ENCODE measurements at places on chromosomes 5 and 9. TPM values are rescaled to one million over a fixed set of nuclear protein-coding genes. Genes with fewer than 3 reads are reported as not detected.

CYFIP2 gene
- total RNA-seq, result 37.8 TPM

DNA sequence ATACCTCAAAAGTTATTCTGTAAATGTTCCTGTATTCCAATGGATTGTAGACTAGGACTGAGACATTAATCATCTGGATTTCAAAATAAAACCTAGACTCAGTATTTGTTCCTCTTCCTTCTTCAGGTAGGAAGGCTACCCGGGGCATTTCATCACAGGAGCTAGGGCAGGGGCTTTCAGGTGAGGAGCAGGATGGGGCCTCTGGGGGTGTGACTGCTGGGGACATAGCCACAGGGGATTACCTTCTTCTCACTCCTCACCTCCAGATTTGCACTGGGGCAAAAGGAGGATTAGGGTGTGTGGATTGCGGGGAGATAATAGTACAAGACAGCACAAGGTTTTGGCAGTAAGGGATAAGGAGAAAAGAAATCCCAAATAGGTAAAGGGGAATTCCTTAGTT is 37.9 kb upstream of the SRP19 start:
- no peaks in the 10 kb centered on the region for H3K27me3 ChIP-seq
- DNase-seq, result no peak
- no peak overlapping the region for H3K4me3 ChIP-seq
- no peak overlapping the region for H3K27ac ChIP-seq

SLC6A3 gene
- not detected for total RNA-seq

DNA sequence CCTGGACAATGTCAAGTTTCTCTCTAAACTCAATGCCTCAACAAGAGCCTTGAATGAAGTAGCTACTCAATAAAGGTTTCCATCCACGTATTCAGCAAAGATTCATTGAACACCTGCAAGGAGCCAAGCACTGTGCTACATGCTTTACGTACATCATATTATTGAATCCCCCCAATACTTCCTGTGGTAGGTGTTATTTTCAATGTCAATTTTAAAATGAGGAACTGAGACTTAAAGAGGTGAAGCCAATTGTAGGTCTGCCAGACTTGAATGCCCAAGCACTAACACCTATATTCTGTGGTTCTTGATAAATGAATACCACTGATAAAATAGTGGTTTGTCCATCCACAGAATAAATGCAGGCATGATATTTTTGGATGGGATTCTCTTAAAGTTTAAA is 162.3 kb downstream of the DRD1 start:
- no peaks in the 10 kb centered on the region for H3K36me3 ChIP-seq
- H3K27ac ChIP-seq, result no peak overlapping the region
- DNase-seq, result no peak
- H3K27me3 ChIP-seq, result no peaks in the 10 kb centered on the region
- no peaks in the 10 kb centered on the region for H3K4me1 ChIP-seq

DNA sequence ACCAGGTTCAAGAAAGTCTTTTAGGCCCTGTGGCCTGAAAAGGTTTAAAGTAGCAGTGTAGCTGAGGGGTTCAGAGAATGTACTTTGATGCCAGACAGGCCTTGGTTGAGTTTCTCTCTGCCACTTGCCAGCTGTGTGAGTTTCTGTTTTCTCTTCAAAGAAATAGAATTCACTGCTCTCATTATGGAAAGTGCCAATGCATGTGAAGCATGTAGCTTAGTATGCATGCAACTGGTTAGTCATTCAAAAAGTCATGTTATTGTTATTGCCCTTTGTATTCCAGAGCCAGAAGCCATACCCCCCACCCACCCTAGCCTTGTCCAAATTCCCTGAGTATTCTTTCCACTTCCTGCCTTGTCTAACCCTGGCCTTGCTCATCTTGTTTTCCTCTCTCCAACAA is 101.7 kb downstream of the ADRB2 start:
- no peak overlapping the region for H3K27ac ChIP-seq
- DNase-seq, result no peak
- no peaks in the 10 kb centered on the region for H3K36me3 ChIP-seq
- no peaks in the 10 kb centered on the region for H3K27me3 ChIP-seq

ERAP2 gene
- 67.7 TPM for total RNA-seq

DNA sequence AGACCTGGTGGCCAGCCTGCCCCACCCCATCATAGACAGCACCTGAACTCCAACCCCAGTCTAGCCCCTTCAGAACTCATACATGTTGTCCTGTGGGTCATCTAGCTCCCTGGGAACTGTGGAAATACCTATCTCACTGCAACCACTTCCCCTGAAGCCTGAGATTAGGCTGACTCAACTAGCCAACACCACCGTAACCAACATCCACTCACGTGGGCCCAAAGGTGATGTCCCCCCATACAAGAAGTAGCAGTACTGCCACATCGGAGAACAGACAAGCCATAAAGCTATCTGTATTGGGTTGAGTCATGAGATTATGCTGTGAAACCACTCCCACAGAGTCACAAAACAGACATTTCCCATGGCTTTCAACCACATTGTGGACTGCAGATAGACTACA is 46.6 kb downstream of the OSMR start:
- no peak overlapping the region for H3K27ac ChIP-seq
- H3K4me3 ChIP-seq, result no peak overlapping the region
- no peaks in the 10 kb centered on the region for H3K27me3 ChIP-seq
- H3K4me1 ChIP-seq, result no peaks in the 10 kb centered on the region
- no peak for DNase-seq

- peak; percentile 35 for DNase-seq
- peaks cover 13% of the 10 kb centered on the region for H3K36me3 ChIP-seq
- peak overlapping the region; percentile 65 for H3K27ac ChIP-seq
- no peaks in the 10 kb centered on the region for H3K27me3 ChIP-seq
- H3K4me1 ChIP-seq, result peaks cover 23% of the 10 kb centered on the region
These were observed 19.3 kb downstream of the NFIB start for GRCh38 chr9:14294659-14295058.

GZMA gene
- total RNA-seq, result not detected

DNA sequence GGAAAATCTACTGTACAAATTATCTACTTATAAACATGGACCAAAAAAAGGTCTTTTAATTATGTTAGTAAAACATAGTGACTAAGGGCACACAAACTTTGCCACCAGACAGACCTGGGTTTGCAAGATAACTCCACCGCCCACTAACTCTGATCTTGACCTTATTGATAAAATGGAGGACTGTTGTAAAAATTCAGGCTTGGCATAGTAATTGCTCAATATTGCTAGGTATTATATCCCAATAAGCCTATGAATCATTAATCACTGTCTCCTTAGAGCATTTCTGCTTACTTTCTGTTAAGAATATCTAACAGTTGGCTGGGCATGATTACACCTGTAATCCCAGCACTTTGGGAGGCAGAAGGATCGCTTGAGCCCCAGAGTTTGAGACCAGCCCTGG is 3.8 kb downstream of the C9orf40 start:
- H3K27ac ChIP-seq, result no peak overlapping the region
- no peaks in the 10 kb centered on the region for H3K4me1 ChIP-seq
- H3K4me3 ChIP-seq, result no peak overlapping the region
- no peaks in the 10 kb centered on the region for H3K27me3 ChIP-seq

GRCh38 chr9:131085370-131086122 is 10.8 kb upstream of the AIF1L start:
- H3K27me3 ChIP-seq, result peaks cover 10% of the 10 kb centered on the region
- no peak overlapping the region for H3K27ac ChIP-seq
- no peaks in the 10 kb centered on the region for H3K4me1 ChIP-seq
- no peak overlapping the region for H3K4me3 ChIP-seq

GRCh38 chr5:134138416-134139376 is 24.2 kb downstream of the TCF7 start:
- no peaks in the 10 kb centered on the region for H3K27me3 ChIP-seq
- peaks cover 16% of the 10 kb centered on the region for H3K4me1 ChIP-seq
- H3K4me3 ChIP-seq, result no peak overlapping the region

IFNA21 gene
- total RNA-seq, result not detected

GRCh38 chr5:74199436-74200210 is 440.9 kb downstream of the ENC1 start:
- peaks cover 6% of the 10 kb centered on the region for H3K36me3 ChIP-seq
- peaks cover 37% of the 10 kb centered on the region for H3K4me1 ChIP-seq
- no peak overlapping the region for H3K4me3 ChIP-seq
- H3K27me3 ChIP-seq, result no peaks in the 10 kb centered on the region
- no peak overlapping the region for H3K27ac ChIP-seq

GRCh38 chr5:36778336-36778735 is 98.2 kb upstream of the NIPBL start:
- H3K27me3 ChIP-seq, result peaks cover 16% of the 10 kb centered on the region
- DNase-seq, result no peak
- no peaks in the 10 kb centered on the region for H3K36me3 ChIP-seq
- H3K27ac ChIP-seq, result no peak overlapping the region
- no peak overlapping the region for H3K4me3 ChIP-seq
- H3K4me1 ChIP-seq, result no peaks in the 10 kb centered on the region

TNFAIP8 gene
- total RNA-seq, result 30.6 TPM

IL13 gene
- not detected for total RNA-seq

GRCh38 chr5:112738191-112738560 is 491 bp downstream of the APC start:
- H3K27me3 ChIP-seq, result no peaks in the 10 kb centered on the region
- peak; percentile 11 for DNase-seq
- peak overlapping the region; percentile 78 for H3K27ac ChIP-seq
- peaks cover 13% of the 10 kb centered on the region for H3K4me1 ChIP-seq
- H3K4me3 ChIP-seq, result peak overlapping the region; percentile 95

PSD2 gene
- not detected for total RNA-seq

NINJ1 gene
- 15.2 TPM for total RNA-seq

DNA sequence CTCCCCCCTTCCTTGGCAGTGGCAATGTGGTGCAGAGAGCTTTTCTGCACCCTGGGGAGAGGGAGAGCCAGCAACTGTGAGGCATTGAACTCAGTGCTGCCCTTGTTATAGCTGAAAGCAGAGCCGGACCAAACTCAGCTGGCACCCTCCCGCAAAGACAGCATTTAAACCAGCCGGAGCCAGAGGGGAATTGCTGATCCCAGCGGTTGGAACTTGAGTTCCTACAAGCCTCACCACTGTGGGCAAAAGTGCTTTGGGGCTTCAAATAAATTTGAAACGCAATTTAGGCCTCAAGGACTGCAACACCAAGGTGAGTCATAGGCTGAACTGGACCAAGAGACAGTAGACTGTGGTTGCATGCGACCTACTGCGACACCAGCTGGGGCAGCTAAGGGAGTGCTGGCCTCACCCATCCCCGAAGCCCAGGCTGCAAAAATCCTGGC is 207.6 kb upstream of the CDKN2B start:
- no peak for DNase-seq
- H3K36me3 ChIP-seq, result peaks cover 4% of the 10 kb centered on the region
- H3K4me3 ChIP-seq, result no peak overlapping the region
- H3K4me1 ChIP-seq, result peaks cover 16% of the 10 kb centered on the region
- H3K27ac ChIP-seq, result no peak overlapping the region

DNA sequence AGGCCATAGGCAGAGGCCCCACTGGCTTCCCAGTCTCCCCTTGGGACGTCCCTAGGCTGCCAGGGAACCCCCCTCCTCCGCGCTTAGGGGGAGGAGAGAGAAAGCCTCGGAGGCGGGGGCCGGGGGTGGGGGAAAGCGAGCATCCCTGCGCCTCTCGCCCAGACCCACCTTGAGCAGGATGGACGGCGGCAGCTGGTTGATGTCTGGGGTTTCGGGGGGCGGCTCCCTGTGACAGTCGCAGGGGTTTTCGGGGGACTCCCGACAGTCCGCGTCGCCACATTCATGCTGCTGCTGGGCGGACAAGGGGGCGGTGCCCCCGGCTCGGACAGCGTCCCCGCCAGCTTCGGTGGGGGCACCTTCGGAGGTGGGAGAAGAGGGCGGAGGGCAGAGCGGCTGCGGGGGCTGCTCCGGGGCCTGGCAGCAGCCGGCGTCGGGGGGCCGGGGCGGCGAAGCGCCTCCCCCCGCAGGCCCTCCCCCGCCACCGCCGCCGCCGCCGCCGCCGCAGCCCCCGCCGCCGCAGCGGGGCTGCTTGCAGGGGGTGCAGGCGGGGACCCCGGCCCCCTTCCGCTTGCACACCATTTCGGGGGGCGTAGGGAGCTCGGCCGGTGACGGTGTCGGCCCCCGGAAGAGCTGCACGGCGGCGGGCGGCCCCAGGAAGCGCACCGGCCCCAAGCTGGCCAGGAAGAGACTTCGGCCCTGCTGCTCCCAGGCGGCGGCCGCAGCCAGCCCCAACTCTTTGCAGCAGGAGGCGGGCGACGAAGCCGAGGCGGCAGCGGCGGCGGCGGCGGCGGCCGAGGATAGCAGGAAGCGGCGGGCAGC is 1.2 kb downstream of the FBXL17 start:
- no peaks in the 10 kb centered on the region for H3K27me3 ChIP-seq
- peaks cover 29% of the 10 kb centered on the region for H3K36me3 ChIP-seq
- peak overlapping the region; percentile 67 for H3K4me3 ChIP-seq
- H3K4me1 ChIP-seq, result peaks cover 26% of the 10 kb centered on the region
- peak overlapping the region; percentile 73 for H3K27ac ChIP-seq
- peak; percentile 54 for DNase-seq

DNA sequence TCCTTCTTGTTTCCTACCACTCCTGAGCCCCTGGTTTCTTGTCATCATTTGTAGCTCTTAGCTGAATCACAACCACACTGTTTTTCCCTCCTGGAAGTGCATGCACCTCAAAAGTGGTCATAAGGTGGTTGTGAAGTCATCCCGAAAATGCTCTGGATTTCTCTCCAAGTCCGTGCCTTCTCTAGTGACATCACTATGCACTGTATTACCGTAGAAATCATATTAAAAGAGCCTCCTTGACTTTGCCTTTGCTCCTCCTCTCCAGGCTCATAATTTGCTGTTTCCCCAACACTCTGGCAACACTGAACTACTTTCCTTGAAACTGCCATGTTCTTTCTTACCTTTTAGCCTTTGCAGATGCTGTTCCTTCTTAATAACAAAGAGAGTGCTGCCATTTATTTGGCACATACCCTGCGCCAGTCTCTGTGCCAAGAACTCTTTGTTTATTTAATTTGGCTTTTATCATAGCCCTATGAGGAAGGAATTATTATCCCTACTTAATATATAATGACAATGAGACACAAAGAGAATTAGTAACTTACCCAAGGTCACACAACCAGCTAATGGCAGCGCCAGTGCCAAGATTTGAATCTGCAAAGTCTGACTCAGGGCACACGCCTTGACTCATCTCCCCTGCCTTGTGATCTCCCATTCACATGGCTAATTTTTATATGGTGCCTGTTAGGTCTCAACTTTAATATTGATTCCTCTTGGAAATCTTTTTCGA is 115.4 kb downstream of the KIF4B start:
- no peak for DNase-seq
- H3K4me3 ChIP-seq, result no peak overlapping the region
- H3K27ac ChIP-seq, result no peak overlapping the region
- peaks cover 86% of the 10 kb centered on the region for H3K27me3 ChIP-seq
- no peaks in the 10 kb centered on the region for H3K4me1 ChIP-seq
- H3K36me3 ChIP-seq, result no peaks in the 10 kb centered on the region

SPINK4 gene
- not detected for total RNA-seq

GRCh38 chr9:17272536-17272935 is 137.7 kb downstream of the CNTLN start:
- H3K27ac ChIP-seq, result no peak overlapping the region
- no peaks in the 10 kb centered on the region for H3K4me1 ChIP-seq
- no peak overlapping the region for H3K4me3 ChIP-seq
- peaks cover 10% of the 10 kb centered on the region for H3K36me3 ChIP-seq

Measured in Calu3 (cell line).